ENCODE measurements at places on chromosomes 5 and 9.

- no peak for DNase-seq
These were observed 24.6 kb downstream of the LEAP2 start for GRCh38 chr5:132898094-132898493.

DNA sequence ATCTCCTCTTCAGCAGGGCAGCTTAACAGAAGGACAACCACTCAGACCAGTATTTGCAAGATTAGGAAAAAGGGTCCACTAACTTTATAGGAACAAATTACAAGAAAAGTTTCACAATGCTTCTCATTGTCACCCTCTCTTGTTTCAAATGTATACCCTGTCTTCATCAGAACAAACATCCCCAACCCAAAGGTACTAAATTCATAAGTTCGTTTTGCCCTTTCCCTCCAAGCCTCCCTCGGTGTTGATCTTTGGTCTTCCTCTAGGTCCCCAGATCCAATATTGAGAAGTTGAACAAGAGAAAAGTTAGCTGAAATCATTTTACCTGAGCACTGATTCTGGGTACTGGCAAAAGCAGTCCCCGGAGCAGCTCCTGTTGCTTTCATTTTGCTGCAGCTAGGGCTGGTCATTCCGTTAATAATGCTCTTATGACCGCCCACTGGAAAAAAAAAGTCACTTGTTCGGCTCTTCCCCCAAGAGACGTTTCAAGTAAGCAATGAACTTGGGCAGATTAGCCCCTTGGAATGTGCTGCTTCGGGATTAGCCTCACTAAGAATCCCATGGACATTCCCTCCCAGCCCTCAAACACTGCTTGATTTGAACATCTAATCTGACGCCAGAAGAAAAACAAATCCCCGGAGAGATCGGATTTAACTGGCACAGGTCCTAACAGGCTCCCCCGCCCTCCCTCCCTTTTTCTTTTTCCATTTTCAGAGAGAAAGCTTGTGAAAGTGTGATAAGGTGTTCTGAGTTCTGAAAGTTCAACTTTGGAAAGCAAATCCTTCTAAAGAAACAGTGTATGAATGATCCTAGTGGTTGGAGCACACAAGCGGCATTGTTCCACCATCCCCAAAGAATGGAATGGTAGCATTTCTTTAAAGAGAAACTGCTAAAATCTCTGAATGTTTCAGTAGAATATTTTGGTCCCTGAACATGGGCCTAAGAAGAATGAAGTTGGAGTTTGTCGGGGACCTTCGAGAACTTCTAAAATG lies 252.5 kb downstream of the TRPM3 start:
- no peak for DNase-seq

DNA sequence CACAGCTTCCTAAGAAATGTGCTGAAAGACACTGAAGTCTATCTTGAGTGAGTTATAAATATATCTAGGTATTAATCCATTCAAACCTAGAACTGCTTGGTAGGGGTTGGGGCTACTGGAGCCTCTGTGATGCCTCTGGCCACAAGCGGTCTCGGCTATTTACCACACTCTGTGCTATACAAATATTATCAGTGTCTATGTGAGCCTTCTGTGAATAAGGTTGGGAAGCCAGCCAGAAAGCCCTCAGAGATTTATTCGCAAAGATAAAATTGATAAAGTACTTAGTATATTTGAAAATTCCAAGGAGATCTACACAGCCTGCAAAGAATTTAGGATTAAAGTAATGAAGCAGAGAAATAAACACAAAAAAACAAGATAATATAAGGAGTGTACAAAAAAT lies 41.4 kb downstream of the LIFR start:
- DNase-seq, result no peak

DNA sequence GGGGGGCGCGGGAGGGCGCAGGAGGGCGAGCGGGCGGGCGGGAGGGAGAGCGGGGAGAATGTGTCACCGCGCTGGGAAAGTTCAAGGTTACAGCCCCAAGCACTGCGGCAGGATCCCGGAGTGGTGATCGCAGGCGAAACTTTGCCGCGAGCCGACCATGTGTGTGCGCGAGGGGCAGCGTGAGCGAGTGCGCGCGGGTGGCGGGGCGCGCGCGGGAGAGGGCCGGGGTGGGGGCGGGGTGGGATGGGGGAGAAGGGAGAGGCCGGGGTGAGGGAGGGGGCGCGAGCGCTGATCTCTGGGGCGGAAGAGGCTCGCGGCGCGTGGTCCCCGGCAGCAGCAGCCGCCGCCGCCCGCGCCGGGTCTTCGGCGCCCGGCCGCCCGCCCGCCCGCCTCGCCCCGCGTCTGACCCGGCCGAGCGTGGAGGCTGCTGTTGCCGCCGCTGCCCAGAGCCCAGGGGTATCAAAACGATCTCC lies at the start of gene NFIB:
Gene NFIB (minus strand): TSS at position 191 of the 473 bp plus-strand sequence. CDS start 630 bp downstream, outside the sequence.
- no peak for DNase-seq

DNA sequence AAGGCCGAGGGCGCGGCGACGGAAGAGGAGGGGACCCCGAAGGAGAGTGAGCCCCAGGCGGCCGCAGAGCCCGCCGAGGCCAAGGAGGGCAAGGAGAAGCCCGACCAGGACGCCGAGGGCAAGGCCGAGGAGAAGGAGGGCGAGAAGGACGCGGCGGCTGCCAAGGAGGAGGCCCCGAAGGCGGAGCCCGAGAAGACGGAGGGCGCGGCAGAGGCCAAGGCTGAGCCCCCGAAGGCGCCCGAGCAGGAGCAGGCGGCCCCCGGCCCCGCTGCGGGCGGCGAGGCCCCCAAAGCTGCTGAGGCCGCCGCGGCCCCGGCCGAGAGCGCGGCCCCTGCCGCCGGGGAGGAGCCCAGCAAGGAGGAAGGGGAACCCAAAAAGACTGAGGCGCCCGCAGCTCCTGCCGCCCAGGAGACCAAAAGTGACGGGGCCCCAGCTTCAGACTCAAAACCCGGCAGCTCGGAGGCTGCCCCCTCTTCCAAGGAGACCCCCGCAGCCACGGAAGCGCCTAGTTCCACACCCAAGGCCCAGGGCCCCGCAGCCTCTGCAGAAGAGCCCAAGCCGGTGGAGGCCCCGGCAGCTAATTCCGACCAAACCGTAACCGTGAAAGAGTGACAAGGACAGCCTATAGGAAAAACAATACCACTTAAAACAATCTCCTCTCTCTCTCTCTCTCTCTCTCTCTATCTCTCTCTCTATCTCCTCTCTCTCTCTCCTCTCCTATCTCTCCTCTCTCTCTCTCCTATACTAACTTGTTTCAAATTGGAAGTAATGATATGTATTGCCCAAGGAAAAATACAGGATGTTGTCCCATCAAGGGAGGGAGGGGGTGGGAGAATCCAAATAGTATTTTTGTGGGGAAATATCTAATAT lies 58.1 kb downstream of the BASP1 start:
- DNase-seq, result no peak

DNA sequence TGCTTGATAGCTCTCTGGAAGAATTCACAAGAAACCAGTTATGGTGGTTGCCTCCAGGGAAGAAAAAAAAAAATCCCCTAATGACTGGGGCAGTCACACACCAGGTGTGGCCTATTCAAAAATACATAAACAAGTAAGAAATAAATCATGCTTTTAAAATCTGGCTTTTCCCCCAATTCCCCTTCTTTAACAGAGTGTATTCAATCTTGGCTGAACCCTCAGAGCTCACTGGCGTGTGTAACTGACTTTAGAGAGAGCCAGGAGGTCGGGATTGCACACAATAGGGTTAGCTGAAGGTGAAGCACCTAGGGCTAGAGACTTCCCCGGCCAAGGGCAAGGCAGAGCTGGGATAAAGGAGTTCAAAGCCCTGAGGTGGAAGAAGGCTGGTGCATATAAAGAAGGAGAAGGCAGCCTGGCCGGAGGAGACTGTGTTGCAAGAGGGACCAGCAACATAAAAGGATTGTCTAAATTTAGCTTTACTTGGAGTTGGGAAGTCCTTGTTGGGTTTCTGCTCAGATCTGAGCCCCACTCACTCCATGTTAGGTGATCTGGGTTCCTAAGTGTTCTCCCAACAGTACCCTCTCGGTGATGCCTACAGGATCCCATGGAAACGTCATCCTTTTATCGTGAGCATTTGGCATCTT lies 19.7 kb downstream of the FNBP1 start:
- no peak for DNase-seq

- peak; percentile 17 for DNase-seq
These were observed 148.8 kb downstream of the MEF2C start for GRCh38 chr5:88734191-88734640.

- no peak for DNase-seq
These were observed 6.9 kb upstream of the AKNA start for GRCh38 chr9:114394523-114395333.

DNA sequence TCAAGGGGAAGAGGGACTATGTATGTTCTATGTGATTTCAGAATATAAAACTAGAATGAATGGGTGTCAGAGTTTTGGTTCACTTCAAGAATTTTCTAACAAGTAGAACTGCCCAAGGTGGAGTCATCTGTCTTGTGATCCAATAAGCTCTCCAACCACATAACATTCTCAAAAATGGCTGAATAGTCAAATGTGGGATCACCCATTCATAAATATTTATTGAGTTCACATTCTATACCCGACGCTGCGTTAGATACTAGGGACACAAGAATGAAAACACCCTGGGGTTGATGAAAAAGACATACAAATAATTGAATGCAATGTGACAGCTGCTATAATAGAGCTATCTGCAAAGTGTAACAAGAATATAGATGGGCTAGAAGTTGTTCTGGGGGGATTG lies 35.3 kb upstream of the TRAF1 start:
- no peak for DNase-seq

- no peak for DNase-seq
These were observed 67.0 kb downstream of the HAPLN1 start for GRCh38 chr5:83653669-83654068.

DNA sequence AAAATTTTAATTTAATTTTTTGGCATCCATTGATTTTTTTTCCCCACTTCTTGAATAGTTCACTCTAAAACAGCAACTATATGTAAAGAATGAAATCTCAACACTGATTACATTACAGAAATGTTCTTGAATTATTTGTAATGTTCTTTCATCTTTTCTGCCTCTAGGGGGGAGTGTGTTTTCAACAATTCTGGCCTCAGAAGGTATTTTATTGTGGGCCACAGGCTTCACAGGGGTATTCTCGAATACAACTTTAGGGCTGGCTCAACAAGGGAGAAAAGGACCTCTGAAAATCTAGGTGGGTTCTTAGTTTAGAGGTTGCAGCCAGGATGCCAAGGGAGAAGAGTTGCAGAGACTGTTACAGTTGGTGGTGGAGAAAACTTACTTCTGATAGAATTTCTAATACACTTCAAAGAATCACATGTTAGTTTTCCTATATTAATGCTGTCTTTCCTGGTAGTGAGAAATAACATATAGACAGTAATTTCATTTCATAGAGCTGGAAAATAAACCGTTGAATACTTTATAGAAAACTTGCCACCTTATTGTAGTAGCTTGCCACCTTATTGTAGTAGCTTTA lies 3.6 kb upstream of the NPR3 start:
- no peak for DNase-seq

DNA sequence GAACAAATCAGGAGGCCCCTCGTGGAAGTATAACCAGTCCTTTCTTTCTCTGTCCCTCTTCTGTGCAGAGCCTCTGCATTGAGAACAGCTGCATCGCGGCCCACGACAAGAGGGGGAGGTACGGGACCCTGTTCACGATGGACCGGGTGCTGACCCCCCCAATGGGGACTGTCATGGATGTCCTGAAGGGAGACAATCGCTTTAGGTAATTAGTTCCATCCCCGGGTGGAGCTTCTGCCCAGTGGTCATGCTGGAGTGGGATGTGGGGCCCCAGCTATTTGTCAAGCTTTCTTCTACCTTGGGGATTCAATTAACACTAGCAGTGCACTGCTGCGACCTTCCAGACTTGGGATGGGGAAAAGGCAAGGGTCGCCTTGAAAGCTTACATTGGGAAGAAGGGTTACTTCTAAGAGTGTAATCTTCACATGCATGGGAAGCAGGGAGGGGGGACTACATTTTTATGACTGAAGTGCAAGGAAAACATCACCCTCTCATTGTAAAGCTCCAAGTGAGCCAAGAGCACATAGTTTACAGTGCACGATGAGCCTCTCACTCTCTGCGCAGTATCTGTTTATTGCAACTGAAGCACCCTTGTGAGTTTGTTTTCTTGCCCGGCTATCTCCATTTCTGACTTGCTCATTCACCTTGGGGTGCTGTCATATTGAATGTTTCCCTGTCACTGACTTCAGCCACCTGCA lies 27.0 kb downstream of the TGFBI start:
- no peak for DNase-seq

GRCh38 chr5:137142346-137142745 lies 356.8 kb downstream of the SPOCK1 start:
- DNase-seq, result no peak

DNA sequence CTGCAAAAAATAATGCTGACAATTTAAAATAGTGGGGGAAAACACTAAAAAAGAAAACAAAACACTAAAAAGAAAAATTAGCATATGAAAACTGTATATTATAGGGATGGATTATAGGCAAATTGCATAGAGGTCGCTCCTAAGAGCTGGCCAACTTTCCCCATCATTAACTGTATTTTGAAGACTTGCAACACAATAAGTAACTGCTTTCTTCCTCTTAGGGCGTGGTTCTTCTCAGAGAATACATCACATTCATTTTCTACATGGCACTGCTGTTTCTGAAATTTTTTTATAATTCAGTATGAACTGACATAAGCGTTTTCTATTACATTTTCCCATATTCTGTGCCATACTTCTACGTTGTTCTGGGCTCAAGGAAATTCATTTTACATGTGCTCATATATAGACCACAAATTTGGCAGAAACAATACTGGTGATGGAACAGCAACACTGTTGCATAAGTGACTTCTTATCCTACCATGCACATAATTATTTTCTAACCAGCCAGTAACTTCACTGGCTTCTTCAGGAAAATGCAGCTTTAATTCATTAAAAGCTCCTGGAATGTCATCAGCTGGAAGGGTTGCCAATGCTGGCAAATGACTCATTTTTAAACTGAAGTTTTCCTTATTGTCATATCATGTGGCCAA lies 171.2 kb upstream of the DMAC1 start:
- no peak for DNase-seq

GRCh38 chr5:132055808-132056609 lies 4.4 kb upstream of the IL3 start:
- peak; percentile 72 for DNase-seq

Data from CD4-positive, alpha-beta T cell treated with Interleukin-21 for 1 hour (primary cell).